ENCODE measurements at places on chromosomes 5 and 9.

GRCh38 chr5:142829801-142830220 lies 59.6 kb downstream of the ARHGAP26 start:
- no peak overlapping the region for H3K4me3 ChIP-seq
- H3K27ac ChIP-seq: no peak overlapping the region
- no peaks in the 10 kb centered on the region for H3K27me3 ChIP-seq
- peaks cover 4% of the 10 kb centered on the region for H3K36me3 ChIP-seq
- H3K4me1 ChIP-seq: peaks cover 40% of the 10 kb centered on the region
- DNase-seq: no peak

- no peaks in the 10 kb centered on the region for H3K27me3 ChIP-seq
- DNase-seq: no peak
- no peak overlapping the region for H3K4me3 ChIP-seq
- H3K27ac ChIP-seq: no peak overlapping the region
Measured at GRCh38 chr9:13994240-13994639, 319.7 kb downstream of the NFIB start.

DNA sequence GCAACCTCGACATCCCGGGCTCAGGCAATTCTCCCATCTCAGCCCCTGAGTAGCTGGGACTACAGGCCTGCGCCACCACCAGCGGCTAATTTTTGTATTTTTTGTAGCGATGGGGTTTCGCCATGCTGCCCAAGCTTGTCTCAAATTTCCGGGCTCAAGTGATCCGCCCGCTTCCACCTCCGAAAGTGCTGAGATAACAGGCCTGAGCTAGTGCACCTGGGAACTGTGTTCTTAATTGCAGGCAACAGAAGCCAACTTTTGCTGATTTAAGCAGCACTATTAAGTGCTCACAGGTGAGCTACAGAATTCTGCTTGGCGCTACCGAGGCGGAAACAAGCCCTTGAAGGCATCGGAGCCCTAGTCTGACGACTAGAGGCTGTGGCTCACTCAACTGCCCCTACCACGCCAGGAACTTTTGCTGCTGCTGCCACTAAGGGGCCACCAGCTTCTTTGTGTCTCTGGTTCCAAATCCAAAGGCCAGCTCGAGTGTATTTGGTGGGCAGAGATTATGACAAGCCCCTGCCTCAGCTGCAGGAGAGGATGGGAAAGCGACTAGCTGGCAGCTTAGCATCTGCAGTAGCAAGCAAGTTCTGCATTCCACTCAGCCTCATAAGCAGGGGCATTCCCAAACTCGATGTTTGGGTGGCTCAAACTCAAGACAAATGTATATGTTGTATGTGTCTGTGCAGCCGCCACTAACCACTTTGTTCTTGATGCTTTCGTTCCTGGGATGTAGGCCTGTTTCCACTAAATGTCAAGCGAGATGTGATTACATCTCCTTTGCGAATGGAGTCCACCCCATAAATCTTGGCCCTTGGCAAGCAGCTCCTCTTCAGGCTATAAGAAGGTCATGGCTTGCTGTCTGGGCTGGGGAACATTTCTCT lies 10.6 kb upstream of the HMCN2 start:
- no peaks in the 10 kb centered on the region for H3K36me3 ChIP-seq
- no peak overlapping the region for H3K27ac ChIP-seq
- peaks cover 24% of the 10 kb centered on the region for H3K27me3 ChIP-seq
- H3K4me3 ChIP-seq: no peak overlapping the region

GRCh38 chr5:179620293-179620692 lies 3.2 kb downstream of the HNRNPH1 start:
- peak overlapping the region; percentile 90 for H3K4me3 ChIP-seq
- H3K4me1 ChIP-seq: peaks cover 55% of the 10 kb centered on the region
- DNase-seq: no peak
- H3K27me3 ChIP-seq: peaks cover 5% of the 10 kb centered on the region
- H3K27ac ChIP-seq: peak overlapping the region; percentile 100

DNA sequence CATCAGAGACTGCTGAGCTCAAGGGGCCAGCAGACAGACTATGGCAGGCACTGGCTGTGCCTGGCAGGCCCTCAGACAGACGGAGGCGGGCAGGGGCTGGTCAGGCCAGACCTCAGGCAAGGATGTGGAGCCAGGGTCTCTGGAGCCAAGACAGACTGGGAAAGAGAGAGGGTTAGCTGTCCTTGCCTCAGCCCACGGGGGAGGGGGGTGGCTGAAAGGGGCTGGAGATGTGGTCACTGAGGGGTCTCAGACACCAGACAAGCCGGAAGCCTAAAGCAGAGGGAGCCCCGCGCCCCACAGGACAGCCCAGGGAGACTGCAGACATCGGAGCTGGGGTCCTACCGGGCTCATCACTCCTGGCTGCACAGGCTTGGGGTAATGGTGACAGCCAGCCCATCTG lies 141.2 kb upstream of the FOXD4L5 start:
- H3K4me3 ChIP-seq: no peak overlapping the region
- DNase-seq: no peak
- H3K36me3 ChIP-seq: peaks cover 8% of the 10 kb centered on the region
- no peaks in the 10 kb centered on the region for H3K27me3 ChIP-seq
- no peak overlapping the region for H3K27ac ChIP-seq

DNA sequence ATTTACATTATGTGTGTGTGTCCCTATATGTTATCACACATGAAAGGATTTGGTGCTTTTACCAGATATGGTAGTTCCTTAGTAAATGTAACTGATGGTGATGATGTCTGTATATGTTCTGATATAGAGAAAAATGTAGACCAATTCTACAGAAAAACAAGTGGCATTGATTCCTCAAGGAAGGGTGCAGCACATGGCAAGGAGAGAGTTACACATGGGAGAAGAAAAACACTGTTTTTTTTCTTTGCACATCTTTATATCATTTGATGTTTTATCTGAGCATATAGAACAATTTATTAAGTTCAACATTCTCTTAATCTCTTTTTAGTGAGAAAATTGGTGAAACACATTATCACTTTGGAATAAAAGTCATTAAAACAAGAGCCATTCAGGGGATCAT lies 535.0 kb upstream of the KLF4 start:
- H3K4me3 ChIP-seq: no peak overlapping the region
- H3K27me3 ChIP-seq: no peaks in the 10 kb centered on the region
- H3K27ac ChIP-seq: no peak overlapping the region
- DNase-seq: no peak

DNA sequence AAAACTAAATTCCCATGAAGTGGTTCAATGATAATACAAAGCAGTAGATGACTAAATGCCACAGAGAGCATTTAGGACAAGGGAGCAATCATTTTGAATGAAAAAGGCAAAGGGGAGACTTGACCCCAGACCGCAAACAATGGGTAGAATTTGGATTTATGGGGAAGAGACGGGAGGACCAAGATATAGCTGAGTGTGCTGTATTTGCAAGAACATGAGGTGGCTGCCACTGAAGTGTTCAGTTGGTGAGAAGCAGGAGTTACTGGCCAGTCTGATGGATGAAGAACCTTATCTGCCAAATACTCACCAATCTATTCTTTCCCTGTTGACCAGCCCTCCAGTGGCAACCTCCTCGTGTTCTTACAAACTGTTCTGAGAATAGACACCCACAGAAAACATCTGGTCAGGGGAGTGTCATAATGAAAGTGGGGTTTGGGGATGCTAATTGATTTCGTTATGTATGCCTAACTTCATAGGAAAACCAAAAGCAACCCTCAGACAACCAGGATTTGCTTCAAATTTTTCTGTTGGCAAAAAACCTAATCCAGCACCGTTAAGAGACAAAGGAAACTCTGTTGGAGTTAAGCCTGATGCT lies 19.8 kb downstream of the TDRD7 start:
- H3K36me3 ChIP-seq: peaks cover 26% of the 10 kb centered on the region
- H3K4me3 ChIP-seq: no peak overlapping the region
- DNase-seq: peak; percentile 10
- peaks cover 9% of the 10 kb centered on the region for H3K4me1 ChIP-seq
- no peak overlapping the region for H3K27ac ChIP-seq

DNA sequence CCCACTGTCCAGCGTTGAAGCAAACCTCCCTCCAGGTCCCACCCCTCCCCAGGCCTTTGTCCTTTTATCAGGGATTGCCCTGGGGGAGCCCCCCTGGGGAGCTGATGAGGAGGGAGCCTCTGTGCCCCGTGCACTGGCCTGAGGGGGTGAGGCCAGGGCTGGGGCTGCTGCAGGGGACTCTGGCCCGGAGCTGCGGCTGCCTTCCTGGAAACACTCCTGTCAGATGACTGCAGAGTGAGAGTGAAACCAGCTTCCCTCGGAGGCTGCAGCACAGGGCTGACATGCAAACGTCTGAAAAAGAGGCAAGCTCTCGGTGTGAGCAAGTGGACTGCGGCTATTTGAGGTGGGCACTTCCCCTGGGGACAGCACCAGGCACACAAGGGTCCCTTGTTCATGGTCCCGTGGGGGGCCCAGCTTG lies 4.6 kb upstream of the TRAF2 start:
- peaks cover 6% of the 10 kb centered on the region for H3K36me3 ChIP-seq
- peak overlapping the region; percentile 80 for H3K4me3 ChIP-seq
- H3K27ac ChIP-seq: peak overlapping the region; percentile 90

- no peak overlapping the region for H3K4me3 ChIP-seq
- H3K4me1 ChIP-seq: no peaks in the 10 kb centered on the region
- no peaks in the 10 kb centered on the region for H3K36me3 ChIP-seq
- no peak overlapping the region for H3K27ac ChIP-seq
Measured at GRCh38 chr5:32942225-32942989, 231.3 kb downstream of the NPR3 start.
